ENCODE measurements at places on chromosomes 1 and 21.

DNA sequence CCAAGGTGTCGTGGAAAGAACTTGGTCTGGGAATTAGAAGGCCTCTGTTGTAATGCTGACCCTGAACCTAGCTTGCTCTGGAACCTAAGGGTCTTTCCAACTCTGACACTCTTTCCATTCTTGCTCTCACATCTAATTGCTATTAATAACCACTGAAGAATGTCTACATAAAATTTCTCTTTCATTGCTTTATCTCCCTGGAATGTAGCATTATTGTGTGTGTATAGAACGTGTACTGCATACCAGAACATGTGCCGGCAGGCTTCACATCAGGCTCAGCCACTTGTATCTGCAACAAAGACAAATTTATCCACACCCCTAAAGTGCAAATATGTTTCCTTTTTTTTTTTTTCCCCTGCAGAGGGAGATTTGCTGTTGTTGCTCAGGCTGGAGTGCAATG is 13.9 kb upstream of the LAX1 start:
- no peak for DNase-seq

- DNase-seq: no peak
Observed at GRCh38 chr1:184825571-184825970, 70.9 kb upstream of the EDEM3 start.

DNA sequence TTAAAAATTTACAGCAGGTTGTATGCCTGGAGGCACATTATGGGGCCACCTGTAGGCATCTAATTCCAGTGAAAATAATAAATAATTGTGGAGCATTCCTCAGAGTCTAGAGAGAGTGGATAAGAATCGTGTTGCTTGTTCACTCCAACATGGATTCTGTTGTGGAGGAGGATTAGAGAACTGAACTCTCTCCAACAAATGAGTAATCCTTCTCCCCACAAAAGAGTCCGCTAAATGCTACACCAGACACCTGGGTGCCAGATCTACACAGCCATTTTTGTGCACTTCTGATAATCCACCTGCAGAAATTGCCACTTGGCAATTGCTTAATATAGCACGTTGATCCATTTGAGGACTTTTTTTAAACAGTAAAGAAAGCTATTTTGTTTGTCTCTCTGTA is 113.7 kb upstream of the DPYD start:
- DNase-seq: no peak

GRCh38 chr1:228691926-228692325 is 43.4 kb upstream of the RHOU start:
- no peak for DNase-seq

DNA sequence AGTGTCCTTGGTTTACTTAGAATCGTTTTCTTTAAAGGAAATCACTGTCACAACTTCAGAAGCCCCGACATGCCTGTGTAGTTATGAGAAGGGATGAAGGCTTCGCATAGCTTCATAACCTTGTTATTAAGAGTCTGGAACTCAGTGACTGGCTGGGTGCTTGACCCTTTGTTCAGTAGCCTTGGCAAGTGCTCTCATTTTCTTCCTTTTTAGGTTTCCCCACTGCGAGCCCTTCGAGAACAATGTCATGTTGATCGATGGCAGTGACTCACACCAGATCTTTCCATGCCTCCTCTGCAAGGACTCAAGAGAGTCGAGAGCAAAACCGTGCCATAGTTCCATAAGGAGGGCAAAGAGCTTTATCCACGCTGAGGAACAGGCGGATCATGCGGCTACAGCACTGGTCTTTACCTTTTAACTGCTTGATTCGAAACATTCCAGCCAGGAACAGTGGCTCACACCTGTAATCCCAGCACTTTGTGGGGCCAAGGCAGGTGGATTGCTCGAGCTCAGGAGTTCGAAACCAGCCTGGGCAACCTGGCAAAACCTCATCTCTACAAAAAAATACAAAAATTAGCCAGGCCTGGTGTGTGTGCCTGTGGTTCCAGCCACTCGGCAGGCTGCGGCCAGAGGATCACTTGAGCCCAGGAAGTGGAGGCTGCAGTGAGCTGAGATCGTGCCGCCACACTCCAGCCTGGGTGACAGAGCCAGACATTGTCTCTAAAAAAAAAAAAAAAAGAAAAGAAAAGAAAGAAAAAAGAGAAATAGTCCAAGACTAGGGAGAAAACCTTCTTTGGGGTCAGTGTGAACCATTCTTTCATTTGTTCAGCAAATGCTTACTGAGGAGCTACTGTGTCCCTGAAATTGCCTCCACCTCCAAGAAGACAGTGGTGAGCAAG is 95.4 kb upstream of the ERRFI1 start:
- no peak for DNase-seq

DNA sequence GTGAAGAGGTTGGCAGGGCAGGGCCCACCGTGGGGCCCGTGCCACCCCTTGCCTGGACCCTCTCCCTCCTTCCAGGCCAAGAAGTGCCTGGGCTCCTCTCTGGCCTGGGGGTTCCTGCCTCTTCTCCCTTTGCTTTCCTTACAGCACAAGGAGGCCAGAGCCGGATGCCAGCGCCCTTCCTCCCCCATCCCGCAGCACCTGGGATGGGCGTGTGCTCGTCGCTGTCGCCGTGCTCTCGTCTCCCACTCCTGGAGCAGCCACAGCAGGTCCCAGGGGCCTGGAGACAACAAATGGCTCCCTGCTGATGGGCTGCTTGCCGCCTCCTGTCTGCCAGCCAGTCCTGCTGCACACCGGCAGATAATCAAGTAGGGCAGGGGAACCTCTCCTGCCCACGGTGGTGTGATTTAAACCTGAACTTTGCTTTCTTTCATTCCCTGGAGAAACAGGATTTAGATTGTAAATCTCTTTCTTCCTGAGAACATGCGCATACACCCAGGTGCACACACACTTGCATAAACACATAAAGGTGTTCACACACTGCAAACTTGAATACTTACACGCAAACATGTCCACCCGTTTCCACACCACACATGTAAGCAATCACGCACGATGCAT is 50.8 kb upstream of the POU3F1 start:
- no peak for DNase-seq

DNA sequence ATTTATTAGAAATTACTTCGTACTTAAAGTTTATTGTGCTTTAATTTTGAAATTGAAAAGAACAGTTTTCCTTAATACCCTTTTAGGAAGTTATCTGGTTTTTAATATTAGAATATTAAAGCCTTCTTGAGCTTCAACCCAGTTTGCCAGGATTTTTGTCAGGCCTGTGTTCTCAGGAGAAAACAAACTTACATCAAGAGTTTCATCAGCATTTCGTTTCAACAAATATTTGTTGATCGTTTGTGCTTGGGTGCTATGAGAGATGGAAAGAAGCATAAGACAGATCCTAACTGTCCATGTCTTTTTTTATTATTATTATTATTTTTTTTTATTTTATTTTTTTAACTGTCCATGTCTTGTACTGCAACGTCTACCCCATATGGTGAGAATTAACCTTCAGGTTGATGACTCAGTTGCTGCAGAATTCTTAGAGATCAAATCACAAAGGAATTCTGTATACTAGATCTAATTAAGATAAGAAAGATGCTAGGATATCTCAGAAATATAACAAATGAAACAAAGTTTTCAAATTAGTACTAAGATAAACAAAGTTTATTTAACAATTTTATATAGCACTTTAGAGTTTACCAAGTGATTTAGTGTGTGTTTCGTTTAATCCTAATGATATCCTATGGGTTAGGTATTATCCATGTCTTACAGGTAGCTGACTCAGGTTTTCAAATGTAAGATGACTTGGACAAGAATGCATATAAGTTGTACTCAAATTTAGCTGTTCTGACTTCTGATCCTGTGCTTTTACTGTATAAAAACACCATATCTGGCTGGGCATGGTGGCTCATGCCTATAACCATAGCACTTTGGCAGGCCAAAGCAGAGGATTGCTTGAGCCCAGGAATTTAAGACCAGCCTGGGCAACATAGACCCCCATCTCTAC is 14.3 kb downstream of the FBXO28 start:
- DNase-seq: no peak

DNA sequence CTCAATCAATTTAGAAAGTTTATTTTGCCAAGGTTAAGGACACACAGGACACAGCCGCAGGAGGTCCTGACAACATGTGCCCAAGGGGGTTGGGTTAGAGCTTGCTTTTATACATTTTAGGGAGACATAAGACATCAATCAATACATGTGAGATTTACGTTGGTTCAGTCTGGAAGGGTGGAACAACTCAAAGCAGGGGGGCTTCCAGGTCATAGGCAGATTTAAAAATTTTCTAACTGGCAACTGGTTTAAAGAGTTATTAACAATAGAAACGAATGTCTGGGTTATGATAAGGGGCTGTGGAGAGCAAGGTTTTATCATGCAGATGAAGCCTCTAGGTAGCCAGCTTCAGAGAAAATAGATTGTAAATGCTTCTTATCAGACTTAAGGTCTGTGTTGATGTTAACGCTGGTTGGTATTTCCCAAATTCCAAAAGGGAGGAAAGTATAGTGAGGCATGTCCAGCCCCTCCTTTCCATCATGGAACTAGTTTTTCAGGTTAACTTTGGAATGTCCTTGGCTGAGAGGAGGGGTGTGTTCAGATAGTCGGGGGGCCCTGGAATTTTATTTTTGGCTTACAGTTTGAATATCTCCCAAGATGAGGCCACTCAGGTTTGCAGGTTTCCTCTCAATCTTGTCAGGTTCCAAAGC is 31.0 kb upstream of the TGFBR3 start:
- DNase-seq: no peak

DNA sequence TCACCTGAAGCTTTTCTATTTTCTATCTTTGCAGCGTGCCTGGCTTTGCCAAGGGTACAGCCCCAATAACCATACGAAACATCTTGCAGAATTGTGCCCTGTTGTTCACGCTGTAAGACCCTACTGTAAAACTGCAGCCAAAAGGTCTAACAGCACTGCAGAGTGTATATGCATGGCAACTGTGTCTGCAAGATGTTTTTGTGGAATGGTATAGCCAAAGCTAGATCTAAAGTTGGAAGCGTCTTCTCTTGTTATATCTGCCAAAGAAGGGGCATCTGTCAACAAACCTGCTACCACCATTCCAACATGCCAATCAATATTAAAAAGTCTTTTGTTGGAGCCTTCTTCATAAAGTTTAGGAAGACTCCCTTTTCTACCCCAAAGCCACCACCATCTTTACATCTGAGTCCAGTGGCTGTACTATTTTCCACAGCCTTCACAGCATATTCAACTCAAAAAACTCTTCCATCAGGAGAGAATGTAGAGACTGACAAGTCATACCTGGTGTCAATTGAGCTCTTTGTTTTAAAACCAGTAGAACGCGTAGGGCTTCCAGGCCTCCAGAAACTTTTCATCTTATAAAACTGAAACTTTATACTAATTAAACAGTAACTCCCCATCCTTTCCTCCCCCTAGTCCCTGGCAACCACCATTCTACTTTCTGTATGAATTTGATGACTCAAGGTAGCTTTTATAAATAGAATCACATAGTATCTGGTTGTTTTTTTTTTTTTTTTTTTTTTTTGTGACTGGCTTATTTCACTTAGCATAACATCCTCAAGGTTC is 40.0 kb downstream of the ZSCAN20 start:
- DNase-seq: no peak

GRCh38 chr1:36342426-36343185 is 19.2 kb upstream of the EVA1B start:
- DNase-seq: no peak

- DNase-seq: no peak
Observed at GRCh38 chr1:24767351-24767750, 22.1 kb downstream of the CLIC4 start.

DNA sequence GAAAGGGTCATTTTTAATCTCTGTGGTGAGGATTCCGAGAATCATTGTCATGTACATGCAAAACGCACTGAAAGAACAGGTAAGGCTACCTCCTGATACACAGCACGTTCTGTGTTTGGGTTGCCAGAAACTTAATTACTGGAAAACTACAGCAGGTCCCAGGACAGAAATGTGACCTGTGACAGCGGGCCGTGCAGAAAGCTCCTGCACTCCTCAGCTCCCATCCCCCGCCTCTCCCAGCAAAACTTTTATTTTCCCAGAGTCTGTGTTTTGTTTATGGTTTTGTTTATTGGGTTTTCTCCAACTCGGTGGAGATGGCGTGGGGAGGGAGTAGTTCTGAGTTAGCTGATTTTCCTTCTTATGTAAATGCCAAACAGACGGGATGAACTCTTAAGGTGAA is 44.7 kb downstream of the SLC44A3 start:
- DNase-seq: no peak

GRCh38 chr1:119453021-119453420 is 38.1 kb downstream of the HSD3B2 start:
- DNase-seq: no peak

DNA sequence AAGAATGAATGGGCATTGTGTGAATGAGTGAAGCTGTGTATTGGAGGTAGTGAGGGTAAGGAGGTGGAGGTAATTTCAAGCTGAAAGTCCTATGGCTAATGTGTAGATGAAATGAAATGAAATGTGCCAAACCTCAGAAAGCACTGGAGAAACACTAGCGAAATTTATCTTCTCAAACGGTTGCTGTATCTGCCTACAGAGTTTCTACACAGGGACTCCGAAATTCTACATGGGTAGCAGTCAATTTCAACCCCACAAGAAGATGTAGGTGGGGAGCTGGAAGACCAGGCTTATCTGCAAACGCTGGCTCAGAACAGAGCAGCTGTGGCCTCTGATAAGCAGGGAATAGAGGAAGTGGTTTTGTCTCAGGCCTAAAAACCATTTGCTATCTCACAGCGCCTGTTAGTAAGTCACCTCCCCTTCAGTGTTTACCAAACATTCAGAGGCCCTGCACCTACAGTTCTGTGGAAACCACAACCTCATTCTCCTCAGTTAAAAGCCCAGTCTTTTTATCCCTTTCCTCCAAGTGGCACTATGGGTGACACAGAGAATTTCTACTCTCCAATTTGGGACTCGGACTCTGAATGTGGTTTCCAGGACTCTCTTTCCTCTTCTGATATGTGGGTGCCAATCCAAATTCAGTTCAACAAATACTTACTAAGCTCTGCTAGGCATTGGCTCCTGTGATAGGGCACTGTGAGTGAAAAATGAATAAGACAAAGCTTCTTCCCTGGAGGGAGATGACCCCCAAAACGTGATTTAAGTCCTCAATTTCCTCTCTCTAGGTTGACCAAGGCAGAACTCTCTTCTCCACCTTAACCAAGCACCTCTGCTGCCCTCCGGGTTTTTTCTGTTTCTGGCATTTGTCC is 17.2 kb upstream of the SLAMF6 start:
- no peak for DNase-seq

- DNase-seq: no peak
Observed at GRCh38 chr21:29763674-29764073, 176.1 kb downstream of the GRIK1 start.

DNA sequence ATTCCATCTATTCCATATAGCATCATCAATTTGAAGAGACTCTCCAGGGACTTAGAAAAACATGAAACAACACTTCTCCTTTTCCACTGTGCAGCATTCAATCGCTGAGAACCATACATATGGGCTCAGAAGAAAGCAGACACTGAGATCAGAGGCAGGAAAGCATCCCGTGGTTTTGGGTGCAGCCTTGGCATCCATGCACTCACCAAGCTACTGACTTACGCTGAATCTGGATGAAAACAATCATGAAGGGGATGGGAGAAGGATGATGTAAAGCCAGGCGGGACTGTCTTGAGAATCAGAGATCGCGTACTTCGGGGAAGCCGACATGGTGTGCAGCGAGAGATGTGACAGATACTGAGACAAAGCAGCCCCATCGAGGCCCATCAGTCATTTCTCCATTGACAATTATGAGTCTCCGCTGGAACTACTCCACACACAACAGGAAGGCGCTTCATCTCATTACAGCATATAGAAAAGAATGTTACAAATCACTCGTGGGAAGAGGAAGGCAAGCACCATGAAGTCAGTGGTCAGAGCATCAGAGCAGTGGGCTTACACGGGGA is 2.3 kb upstream of the TIAM1 start:
- DNase-seq: no peak

- DNase-seq: no peak
Observed at GRCh38 chr21:38930853-38931252, 125.1 kb downstream of the ETS2 start.
